ENCODE measurements at places on chromosomes 3 and 15.

GRCh38 chr3:43289401-43289800 is 3.1 kb downstream of the SNRK start:
- no peak for DNase-seq

GRCh38 chr15:64246364-64247189 is 83.8 kb upstream of the PPIB start:
- DNase-seq: peak; percentile 40

DNA sequence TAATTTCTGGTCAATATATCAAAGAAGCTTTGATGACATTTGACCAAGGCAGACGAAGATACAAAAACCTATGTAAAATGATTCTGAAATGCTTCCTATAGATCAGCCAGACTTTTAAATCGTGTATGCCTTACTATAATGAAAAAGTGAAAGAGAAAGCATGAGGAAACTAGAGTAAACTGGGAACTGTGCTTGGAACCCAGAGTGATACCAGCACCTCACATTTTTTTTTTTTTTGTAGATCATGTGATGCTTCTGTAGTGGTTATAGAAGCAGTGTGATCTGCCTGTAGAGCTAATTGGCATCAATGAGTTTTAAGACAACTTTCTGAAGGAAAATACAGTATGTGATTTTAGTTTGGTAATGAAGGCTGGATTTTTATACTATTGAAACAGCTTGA is 150.7 kb downstream of the NLGN1 start:
- DNase-seq: no peak

DNA sequence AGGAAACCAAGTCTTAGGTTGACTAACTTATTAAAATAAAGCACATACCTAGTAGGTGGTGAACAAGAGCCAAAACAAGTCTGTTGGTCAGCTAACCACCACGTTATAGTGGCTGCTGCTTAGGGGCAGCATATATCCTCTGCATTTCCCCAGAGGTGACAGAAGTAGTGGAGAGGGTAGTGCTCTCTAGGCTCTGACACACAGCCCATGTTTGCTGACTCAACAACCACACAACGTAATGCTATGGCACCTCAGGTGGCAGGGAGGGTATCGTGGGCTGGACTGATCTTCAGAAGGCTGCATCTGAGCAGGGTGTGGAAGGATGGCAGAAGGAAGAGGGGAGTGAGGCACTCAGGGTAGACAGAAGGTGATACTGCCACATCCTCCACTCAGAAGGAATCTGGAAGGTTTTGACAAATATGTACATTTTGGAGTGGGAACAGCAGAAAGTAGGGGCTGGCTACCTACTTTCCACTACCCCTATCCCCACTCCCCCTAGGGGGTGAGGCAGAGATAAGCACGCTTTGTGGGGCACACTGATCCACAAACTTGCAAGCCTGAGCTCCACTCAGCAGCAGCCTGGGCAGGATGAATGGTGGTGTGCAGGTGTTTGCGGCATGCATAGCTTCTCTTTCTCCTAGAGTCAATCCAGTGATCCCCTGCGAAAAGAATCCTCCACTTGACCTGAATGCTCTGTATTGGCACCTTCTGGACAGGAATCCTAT is 178.1 kb downstream of the RORA start:
- DNase-seq: no peak

GRCh38 chr3:78507196-78507984 is 1260.4 kb downstream of the ROBO1 start:
- peak; percentile 33 for DNase-seq

GRCh38 chr3:146814601-146815315 is 209.6 kb upstream of the PLSCR5 start:
- no peak for DNase-seq

- peak; percentile 59 for DNase-seq
Observed at GRCh38 chr15:55742498-55742926, 440 bp downstream of the PRTG start.

GRCh38 chr15:28017423-28017924 is 81.6 kb downstream of the OCA2 start:
- no peak for DNase-seq

- no peak for DNase-seq
Observed at GRCh38 chr15:90287101-90287500, 21.6 kb downstream of the NGRN start.

DNA sequence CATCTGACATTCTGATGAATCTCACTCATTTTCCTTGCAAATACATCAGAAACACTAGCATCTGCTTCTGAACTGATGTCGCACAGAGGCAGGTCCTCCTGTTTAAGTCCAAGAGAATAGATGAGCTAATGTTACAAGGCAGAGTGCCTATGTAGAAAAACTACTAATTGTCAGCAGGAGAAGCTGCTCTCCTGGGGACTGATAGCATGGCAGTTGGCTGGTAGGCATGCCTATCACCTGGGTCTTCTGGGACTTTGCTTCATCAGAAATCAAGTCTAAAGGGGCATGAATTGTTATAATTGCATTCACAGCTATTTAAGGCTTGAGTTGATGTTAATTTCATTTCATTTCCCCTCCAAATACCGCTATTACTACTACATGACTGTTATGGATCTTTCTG is 457.2 kb downstream of the RAP2B start:
- DNase-seq: no peak

- DNase-seq: no peak
Observed at GRCh38 chr3:24303057-24303754, 191.4 kb downstream of the THRB start.

All from T1000 (cell line).